ENCODE measurements at places on chromosomes 11 and 22.

DNA sequence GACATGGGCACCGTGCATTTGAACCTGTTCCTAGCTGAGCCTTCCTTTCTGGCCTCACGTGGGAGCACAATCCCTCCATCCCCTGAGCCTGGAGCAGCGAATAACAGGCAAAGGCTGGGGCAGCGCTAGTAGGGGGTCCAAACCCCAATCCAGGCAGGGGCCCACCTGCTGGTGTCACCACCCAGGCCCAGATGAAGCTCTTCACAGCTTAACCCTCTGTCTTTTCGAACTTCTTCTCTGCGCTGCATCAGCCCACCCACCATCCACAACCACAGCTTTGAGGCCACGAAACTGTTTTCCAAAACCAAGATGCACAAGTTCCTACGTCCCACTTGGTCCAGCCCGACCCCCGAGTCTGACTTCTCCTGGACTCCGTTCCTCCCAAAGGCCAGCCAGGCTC lies 11.5 kb downstream of the KCNC1 start:
- DNase-seq, result no peak

GRCh38 chr11:38009932-38010331 lies 1411.9 kb upstream of the RAG2 start:
- DNase-seq, result no peak

- DNase-seq, result no peak
These were observed 1.1 kb downstream of the ST13 start for GRCh38 chr22:40855071-40855978.

GRCh38 chr22:22681221-22681739 lies 36.9 kb downstream of the GGTLC2 start:
- no peak for DNase-seq

GRCh38 chr11:76123248-76123647 lies 83.1 kb downstream of the WNT11 start:
- no peak for DNase-seq

DNA sequence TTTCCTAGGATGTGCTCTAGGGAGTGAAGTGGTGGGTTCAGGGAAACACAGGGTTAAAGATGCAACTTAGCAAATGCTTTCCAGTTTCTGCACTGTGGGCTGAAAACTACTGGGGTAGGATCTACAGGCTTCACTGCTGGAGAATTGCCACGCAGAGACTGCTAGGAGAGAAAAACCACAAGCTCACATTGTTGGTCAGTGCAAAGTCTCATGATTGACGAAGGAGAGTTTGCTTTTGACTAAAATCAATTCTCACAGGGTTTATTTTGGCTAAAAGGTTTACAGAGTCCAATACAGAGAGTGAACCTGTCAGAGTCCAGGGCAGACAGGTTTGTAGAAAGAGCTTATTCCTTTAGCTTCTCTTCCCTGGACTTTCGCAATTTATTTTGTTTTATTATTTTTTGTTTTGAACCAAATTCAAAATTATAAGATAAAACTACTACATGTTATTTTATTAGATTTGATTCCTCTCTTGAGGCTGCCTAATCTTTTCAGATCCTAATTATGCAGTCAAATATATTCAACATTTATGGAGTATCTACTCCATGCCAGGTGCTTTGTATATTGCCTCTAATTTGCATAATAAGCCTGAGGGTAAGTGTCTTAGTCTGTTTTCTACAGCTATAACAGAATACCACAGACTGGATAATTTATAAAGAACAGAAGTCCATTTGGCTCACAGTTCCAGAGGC lies 64.7 kb downstream of the MTNR1B start:
- no peak for DNase-seq

DNA sequence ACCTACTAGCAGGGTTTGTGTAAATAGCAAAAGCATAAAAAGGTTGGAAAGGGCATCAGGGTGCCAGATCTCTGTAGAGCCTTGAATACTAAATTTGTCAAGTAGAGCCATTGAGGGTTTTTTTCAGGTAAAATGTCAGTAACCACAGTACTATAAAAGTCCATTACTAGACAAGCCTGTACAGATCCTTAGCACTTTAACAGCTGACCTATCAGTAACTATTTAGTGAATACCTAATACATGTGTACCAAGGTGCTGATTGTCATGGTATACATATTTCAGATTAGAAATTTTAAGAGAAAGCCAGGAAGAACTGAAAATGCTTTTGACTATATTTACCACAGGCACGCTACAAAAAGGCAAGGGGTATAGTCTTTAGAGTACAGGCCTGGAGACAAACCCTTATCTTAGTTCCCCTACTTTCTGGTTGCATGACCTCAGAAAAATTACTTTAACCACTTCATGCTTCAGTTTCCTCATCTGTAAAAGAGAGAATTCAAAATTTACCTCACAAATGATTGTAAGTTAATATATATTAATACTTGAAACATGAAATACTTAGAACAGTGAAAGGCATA lies 57.9 kb downstream of the RAB38 start:
- no peak for DNase-seq

DNA sequence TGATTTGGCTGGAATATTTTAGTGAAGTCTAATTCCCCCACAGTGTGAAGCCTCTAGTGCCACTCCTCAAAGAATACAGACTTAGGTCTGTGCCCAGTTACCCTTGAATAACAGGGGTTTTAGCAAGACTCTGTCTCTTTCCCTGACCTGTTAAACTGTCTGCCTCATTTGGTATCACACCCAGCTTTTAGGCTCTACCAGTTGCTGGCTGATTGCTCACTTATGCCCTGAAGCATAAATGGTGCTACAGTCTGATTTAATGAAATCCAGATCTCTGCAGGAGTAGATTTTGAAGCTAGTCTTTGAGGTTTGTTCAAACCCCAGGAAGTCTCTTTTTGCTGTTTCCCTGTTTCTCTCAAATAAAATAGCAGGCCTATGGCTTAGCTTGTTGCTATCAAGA lies 45.2 kb upstream of the LIPT2 start:
- no peak for DNase-seq

DNA sequence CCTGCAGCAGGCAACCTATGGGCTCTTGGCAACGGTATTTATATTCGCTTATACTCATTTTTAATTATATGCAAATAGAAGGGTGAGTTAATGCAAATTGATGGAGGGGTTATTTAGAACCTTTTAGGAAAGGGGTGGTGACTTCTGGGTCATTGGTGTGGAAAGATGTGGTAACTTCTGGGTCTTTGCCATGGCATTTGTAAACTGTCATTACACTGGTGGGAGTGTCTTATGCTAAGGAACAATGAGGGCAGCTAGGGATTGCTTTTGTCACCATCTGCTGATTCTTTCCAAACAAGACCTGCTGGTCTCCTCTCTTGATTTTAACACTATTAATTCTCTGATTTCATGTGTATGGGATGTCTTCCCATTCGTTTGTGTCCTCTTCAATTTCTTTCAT lies 11.7 kb upstream of the KAT5 start:
- no peak for DNase-seq

DNA sequence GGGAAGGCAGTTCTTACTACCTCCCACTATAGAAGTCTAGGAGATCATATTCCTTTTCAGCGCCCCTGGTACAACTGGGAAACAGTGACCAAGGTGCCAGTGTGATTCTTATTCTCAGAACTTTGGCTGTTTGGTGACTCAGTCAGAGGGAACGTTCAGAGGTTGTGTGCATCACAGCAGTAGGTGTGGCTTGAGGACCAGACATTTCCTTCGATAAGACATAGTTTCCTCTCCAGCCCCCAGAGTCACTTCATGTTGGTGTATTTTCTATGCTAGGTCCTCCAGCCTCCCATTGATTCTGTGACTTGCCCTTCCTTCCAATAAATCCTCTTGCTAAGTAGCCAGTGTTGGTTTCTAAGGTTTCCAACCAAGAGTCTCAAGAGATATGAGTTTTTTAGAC lies 171.9 kb upstream of the MPPED2 start:
- DNase-seq, result no peak

DNA sequence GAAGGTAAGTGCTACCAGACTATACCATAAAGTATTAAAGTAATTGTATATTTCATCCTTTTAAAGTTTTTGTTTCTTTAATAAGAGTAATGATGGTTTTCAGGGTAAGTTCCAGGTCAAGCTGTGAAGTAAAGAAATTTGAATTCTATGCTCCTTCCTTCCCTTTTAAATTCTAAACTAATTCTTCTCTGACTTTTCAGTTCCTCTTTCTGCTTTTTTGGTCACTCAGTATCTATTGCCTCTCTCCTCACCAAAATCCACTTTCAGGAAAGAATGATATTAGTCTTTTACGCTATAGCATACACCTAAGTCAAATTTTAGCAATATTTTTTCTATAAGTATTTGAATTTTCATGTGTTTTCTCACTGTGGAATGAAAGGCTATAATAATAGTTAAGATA lies 8.2 kb downstream of the MMP8 start:
- no peak for DNase-seq

- DNase-seq, result no peak
These were observed 50.4 kb downstream of the TCP11L1 start for GRCh38 chr11:33089776-33090175.

GRCh38 chr22:37801946-37802309 lies 5.8 kb upstream of the GCAT start:
- DNase-seq, result no peak
